ENCODE measurements at places on chromosomes 4 and X.

DNA sequence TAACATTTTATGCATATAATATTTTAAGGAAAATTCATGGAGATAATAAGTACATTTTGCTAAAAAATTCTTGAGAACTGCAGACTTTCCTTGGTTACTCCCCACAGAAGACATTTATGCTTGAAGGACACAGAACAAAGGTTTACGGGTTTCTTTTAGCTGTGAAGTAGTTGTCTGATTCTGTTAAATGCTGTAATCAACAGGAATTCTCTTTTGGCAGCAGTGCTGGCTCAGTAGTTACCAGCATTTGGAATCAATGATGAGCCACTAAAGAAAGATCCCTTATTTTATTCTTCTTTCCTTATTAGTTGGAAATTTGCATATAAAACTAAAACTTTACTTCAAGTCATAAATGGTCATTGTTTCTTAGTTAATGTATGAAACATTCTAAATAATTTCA, 199.3 kb upstream of the FAT4 start:
- DNase-seq = peak; percentile 34

DNA sequence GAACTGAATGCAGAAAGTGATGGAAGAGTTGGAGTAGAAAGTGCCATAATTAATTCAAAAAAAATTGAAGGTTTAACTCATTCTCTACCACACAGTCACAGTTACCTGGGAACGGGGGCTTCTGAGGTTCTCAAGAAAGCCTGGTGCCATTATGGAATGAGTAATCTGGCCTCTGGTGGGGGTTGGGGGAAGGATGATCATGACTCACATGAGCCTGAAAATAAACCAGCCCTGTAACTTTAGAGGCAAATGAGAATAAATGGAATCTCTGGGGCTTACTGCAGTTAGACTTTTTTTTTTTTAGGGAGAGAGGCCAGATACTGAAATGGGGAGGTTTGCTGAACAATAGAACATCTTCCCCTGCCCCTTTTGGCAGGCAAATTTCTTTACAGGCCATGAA, 55.3 kb downstream of the SOD3 start:
- peak; percentile 94 for DNase-seq

- no peak for DNase-seq
These were observed 783.0 kb upstream of the AADAT start for GRCh38 chr4:170872794-170873193.

GRCh38 chr4:8238036-8238511, 31.5 kb upstream of the HTRA3 start:
- no peak for DNase-seq

- no peak for DNase-seq
These were observed 105.8 kb downstream of the CXCL13 start for GRCh38 chr4:77711469-77711868.

GRCh38 chr4:102554482-102554881, 53.3 kb downstream of the NFKB1 start:
- DNase-seq = peak; percentile 67

- DNase-seq = no peak
These were observed 6.3 kb upstream of the SGMS2 start for GRCh38 chr4:107818301-107818910.

DNA sequence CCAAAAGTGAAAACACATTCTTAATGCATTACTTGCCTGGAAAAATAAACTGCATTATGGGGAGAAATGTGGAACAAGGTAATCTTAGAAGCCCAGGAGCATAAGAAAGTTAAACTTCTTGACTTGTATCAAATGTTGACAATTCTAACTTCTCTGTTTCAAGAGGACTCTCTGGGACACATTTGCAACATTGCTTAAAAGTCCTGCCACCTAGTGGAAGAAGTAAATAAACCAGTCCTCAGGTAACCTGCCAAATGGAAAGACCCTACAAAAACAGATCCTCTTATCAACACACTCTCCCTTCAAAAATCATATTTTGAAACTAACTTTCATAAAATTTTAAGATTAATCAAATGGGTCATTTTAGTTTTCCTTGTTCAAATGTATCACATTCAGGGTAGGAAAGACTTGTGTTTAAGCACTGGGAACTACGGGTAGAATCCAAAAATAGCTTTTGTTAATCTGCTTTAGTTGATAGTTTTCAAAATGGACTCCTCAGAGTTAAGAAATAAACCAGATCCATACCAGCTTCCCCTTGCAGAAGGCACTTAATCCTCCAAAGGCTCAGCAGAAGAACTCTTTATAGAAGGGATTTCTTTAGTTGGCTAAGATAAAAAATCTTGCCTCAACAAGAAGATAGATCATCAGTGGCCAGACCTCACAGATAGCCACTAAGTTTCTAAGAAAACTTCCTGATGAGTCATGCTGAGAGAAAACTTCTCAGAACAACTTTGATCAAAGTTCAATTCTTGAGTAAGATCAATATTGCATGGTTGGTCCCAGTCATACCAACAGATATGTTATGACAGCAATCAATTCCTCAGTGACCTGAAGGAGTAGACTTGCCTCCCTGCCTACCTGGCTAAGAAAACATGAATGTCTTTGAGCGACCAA, 141.7 kb downstream of the HHIP start:
- peak; percentile 43 for DNase-seq

- no peak for DNase-seq
These were observed 13.8 kb downstream of the CCDC22 start for GRCh38 chrX:49249071-49249470.

- DNase-seq = peak; percentile 39
These were observed 23.4 kb downstream of the ELF2 start for GRCh38 chr4:139153411-139154133.

DNA sequence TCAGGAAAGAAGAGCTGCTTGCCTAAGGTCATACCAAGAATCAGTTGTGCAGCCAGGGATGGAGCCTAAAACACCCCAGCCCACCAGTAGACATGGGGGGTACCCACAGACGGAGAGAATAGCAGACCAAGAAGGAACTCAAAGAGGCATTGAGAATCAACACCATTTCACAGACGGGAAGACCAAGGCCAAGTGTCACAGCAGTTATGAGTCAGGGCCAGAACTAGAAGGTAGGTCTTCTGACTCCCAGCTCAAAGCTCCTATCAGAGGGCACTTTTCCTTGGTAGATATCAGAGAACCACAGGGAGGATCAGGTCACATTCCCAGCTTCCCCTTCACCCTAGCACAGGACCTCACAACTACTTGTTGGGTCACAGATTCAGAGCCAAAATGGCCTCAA, 14.5 kb downstream of the OTUD5 start:
- no peak for DNase-seq

DNA sequence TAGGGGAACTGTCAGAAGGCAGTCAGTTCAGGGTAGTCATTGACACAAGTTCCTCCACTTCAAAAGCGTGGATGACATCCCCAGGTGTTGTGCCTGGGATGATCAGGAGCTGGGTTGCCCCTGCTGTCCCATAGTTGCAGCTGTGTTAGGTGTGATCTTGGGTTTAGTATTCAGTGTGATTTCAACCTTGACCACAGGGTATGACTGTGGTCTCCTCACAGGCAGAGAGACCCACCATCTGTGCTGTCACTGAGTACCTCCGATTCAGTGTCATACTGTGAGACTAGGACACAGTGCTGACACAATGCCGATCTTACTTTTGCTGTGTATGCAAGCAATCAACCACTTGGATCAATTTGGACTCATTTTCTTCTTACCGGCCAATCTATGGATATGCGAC, 25.2 kb downstream of the FOXR2 start:
- DNase-seq = no peak

GRCh38 chr4:15479089-15479912, 9.6 kb downstream of the CC2D2A start:
- DNase-seq = peak; percentile 87

DNA sequence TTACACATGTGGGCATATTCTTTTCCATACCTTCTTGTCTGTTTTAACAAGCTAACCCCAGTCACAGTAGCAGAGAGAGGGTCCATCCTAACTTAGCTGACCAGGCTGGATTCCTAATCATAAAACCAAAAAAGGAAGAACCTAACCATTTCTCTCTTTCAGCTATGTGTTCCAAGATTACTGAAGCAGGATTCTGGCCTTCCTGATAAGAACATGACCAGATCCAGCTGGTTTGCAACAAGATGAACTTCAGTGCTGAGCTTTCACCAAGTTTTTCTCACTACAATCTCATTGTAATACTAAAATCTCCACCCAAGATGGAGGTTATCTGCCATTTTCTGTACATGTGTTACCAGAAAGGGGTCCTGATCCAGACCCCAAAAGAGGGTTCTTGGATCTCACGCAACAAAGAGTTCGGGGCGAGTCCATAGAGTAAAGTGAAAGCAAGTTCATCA, 20.4 kb upstream of the UBA6 start:
- DNase-seq = no peak

- DNase-seq = peak; percentile 73
These were observed 1467.4 kb downstream of the C4orf33 start for GRCh38 chr4:130563185-130563888.

Measured in fibroblast of skin of right biceps (primary cell).